ENCODE measurements at places on chromosomes 5 and 9.

DNA sequence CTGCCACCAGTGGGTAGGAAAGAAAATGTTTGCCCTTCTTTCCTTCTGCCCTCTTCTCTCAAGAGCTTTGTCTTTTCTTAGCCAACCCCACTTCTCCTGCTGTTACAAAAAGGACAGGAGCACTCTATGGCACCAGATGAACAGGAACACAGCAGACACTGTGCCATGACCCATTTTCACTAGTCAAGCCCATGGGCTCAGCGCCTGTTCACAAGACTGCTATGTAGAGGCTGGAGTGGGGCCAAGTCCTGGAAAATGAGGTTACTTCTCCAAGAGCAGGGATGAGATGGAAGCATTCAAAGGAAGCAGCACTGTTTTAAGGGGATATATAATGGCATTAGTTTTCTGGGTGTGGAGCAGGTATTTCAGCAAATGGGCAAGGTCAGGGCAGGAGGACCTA, 46.8 kb upstream of the GRAMD2B start:
- DNase-seq, result no peak

- DNase-seq, result no peak
These were observed 249.1 kb downstream of the ENC1 start for GRCh38 chr5:74391410-74391809.

GRCh38 chr9:127004946-127005769, 90.6 kb downstream of the RALGPS1 start:
- DNase-seq, result no peak

- no peak for DNase-seq
These were observed 26.6 kb upstream of the CFAP157 start for GRCh38 chr9:127680226-127680625.

DNA sequence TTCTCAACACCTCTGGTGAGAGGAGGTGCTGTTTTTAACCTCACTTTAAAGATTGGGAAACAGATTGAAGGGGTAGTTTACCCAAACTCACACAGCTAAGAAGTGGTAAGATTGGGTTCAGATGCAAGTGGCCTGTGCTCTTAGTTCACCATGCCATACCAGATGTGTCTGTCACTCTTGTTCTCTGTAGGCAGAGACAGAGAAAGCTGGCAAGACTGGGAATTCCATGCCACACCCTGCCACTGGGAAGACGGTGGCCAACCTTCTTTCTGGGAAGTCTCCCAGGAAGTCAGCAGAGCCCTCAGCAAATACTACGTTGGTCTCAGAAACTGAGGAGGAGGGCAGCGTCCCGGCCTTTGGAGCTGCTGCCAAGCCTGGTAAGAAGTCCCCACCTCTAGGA, 11.0 kb downstream of the TCOF1 start:
- no peak for DNase-seq
